Adrenal gland (tissue), 19 donors: ENCODE measurements at places on chromosomes 5 and 9. TPM values are rescaled to one million over a fixed set of nuclear protein-coding genes. Genes with fewer than 3 reads are reported as not detected.
A peak's percentile ranks its signal among the peaks of the same experiment; 100 is the strongest.

GRCh38 chr5:56172241-56172640 is 60.9 kb downstream of the ANKRD55 start:
- H3K27me3 ChIP-seq, result no peaks in the 10 kb centered on the region
- no peaks in the 10 kb centered on the region for H3K36me3 ChIP-seq
- H3K27ac ChIP-seq, result peak overlapping the region; percentile 72
- no peak for DNase-seq
- peaks cover 56% of the 10 kb centered on the region for H3K4me1 ChIP-seq

- no peaks in the 10 kb centered on the region for H3K36me3 ChIP-seq
- no peak for DNase-seq
- H3K4me3 ChIP-seq, result no peak overlapping the region
- H3K27me3 ChIP-seq, result no peaks in the 10 kb centered on the region
- H3K4me1 ChIP-seq, result peaks cover 5% of the 10 kb centered on the region
Observed at GRCh38 chr9:121998513-121999049, 94.5 kb downstream of the TTLL11 start.

- H3K4me1 ChIP-seq, result peaks cover 40% of the 10 kb centered on the region
- H3K4me3 ChIP-seq, result peak overlapping the region; percentile 99
- peak overlapping the region; percentile 99 for H3K27ac ChIP-seq
Observed at GRCh38 chr5:57174128-57174889, 450 bp downstream of the GPBP1 start.

GRCh38 chr5:2836133-2836532 is 84.7 kb upstream of the IRX2 start:
- no peaks in the 10 kb centered on the region for H3K4me1 ChIP-seq
- no peak for DNase-seq
- H3K27me3 ChIP-seq, result no peaks in the 10 kb centered on the region
- H3K4me3 ChIP-seq, result no peak overlapping the region
- no peaks in the 10 kb centered on the region for H3K36me3 ChIP-seq

DNA sequence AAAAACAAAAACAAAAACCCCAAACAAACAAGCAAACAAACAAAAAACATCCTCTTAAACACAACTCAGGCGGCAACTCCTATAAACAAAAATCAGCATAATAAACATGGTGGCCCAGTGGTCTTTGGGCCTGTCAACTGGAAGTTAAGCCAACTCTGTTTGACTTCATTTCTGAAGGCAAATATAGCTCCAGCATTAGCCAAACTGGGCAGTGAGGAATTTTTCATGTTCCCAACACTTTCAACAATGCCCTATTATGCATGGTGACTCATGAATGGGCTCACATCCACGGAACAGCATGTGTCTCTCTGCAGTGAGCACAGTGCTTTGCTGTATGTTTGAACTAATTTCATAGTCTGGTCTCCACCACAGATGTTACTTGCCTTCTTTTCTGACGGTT is 143.9 kb upstream of the STC2 start:
- H3K36me3 ChIP-seq, result no peaks in the 10 kb centered on the region
- no peak overlapping the region for H3K4me3 ChIP-seq
- no peaks in the 10 kb centered on the region for H3K27me3 ChIP-seq

DNA sequence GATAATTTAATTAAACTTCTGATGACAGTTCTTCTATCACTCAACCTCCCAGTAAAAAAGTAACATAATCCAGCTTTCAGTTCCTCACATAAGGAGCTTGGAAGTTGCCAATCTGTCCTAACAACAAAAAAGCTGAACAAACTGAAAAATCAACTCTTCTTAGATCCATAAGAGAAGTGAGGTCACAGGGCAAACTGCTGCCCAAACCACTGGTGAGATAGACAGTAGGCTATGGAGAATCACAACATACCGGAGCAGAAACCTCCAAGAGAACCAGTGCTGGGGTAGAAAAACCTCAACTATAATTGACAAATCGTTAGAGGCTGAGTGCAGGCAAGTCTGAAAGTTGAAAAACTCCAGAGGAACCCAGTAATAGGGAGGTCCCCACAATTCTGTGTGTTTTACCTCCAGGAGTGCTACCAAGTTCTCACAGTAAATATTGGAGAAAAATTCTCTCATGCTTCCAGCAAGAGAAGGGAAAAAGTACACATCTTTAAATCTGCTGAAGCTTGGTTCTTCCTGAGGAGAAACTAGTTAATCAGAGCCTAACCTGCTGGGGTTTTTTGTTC is 300.0 kb downstream of the PDE4D start:
- no peaks in the 10 kb centered on the region for H3K27me3 ChIP-seq
- H3K36me3 ChIP-seq, result no peaks in the 10 kb centered on the region
- H3K27ac ChIP-seq, result no peak overlapping the region

GRCh38 chr5:135195270-135195608 is 161.2 kb upstream of the PITX1 start:
- H3K36me3 ChIP-seq, result no peaks in the 10 kb centered on the region
- no peak overlapping the region for H3K27ac ChIP-seq
- no peak overlapping the region for H3K4me3 ChIP-seq
- H3K4me1 ChIP-seq, result peaks cover 5% of the 10 kb centered on the region

DNA sequence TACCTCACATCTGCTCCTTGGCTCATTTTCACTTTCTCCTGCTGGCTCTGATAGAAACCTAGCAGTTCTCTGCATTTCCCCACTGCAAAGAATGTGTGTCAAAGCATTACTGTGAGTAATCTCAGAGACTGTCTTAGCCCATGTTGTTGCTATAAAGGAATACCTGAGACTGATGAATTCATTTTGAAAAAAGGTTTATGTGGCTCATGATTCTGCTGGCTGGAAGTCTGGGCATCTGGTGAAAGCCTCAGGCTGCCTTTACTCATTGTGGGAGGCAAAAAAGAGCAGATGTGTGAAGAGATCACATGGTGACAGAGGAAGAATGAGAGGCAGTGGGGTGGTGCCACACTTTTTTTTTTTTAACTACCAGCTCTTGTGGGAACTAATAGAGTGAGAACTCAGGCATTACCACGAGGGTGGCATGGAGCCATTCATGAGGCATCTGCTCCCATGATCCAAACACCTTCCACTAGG is 191.6 kb upstream of the CTNND2 start:
- H3K27ac ChIP-seq, result no peak overlapping the region
- no peak for DNase-seq
- no peaks in the 10 kb centered on the region for H3K27me3 ChIP-seq
- H3K36me3 ChIP-seq, result no peaks in the 10 kb centered on the region
- no peak overlapping the region for H3K4me3 ChIP-seq

GRCh38 chr5:151612689-151613427 is 21.7 kb upstream of the FAT2 start:
- no peak for DNase-seq
- H3K36me3 ChIP-seq, result no peaks in the 10 kb centered on the region
- no peak overlapping the region for H3K4me3 ChIP-seq
- H3K4me1 ChIP-seq, result no peaks in the 10 kb centered on the region
- no peaks in the 10 kb centered on the region for H3K27me3 ChIP-seq

- no peaks in the 10 kb centered on the region for H3K36me3 ChIP-seq
- DNase-seq, result peak; percentile 62
- H3K4me1 ChIP-seq, result no peaks in the 10 kb centered on the region
- H3K4me3 ChIP-seq, result no peak overlapping the region
Observed at GRCh38 chr5:140488914-140489313, 58.5 kb upstream of the EIF4EBP3 start.

GRCh38 chr5:18323891-18324290 is 689.6 kb downstream of the TAF11L14 start:
- DNase-seq, result no peak
- H3K4me1 ChIP-seq, result no peaks in the 10 kb centered on the region
- H3K27ac ChIP-seq, result no peak overlapping the region
- no peak overlapping the region for H3K4me3 ChIP-seq

DNA sequence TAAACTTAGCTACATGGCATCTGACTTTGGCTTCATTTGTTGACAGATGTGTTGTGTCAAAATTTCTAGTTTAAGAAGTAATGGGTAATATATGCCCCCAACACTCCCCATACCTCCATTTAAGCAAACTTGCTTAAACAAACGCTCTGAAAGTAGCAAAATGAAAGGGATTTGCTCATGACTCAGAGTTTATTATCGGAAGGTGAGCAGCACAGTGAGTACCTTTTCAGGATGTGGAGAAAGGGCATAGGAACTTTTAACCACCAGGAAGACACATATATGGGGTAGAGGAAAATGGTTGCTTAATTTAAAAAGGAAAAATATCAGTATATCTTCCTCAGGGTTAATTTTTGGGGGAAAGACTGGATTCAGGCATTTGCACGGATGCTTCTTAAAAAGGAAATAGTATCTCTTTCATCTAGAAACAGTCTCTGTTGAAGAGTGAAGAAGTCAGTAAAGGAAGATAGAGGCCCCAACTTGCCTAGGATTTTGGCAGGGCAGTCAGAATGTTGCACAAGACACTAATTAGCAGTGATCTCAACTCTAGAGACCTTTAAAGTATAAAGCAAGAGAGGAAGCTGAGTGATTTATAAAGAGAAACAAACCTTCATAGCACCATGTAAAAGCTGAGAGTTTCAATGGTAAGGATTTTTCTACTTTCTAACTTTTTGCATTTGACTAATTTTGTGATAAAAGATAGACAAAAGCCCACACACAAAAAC is 155.1 kb downstream of the TRIO start:
- no peak for DNase-seq
- H3K4me3 ChIP-seq, result no peak overlapping the region
- peaks cover 7% of the 10 kb centered on the region for H3K4me1 ChIP-seq
- H3K36me3 ChIP-seq, result no peaks in the 10 kb centered on the region
- no peak overlapping the region for H3K27ac ChIP-seq

- H3K27ac ChIP-seq, result peak overlapping the region; percentile 82
- peaks cover 61% of the 10 kb centered on the region for H3K4me1 ChIP-seq
- peaks cover 16% of the 10 kb centered on the region for H3K36me3 ChIP-seq
Observed at GRCh38 chr5:176413255-176413565, 3.1 kb downstream of the CLTB start.

DNA sequence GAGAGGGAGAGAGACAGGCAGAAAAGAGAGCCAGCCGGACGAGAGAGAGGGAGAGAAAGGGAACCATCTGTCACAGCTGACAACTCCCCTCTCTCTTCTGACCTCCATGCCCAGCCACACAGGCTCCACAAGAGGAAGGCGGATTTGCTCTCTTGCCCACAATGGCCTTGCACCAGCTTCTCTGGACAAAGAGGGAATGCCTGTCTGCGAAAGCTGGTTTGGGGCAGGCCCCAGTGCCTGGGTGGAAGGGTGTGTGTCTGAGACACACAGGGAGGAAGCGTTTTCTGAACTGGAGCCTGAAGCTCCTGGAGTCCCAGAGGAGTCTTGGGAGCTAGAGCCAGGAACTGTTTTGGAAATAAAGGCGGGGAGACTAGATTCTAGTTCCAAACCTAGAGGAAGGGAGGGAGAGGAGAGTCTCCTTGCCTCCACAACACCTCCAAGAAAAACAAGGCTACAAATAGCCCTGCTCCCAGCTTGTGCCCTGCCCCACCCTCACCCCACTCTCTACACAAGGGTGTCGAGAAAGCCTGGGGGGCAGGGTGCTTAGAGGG is 12.5 kb downstream of the C1QTNF2 start:
- DNase-seq, result no peak
- H3K27me3 ChIP-seq, result no peaks in the 10 kb centered on the region
- H3K4me1 ChIP-seq, result peaks cover 7% of the 10 kb centered on the region
- no peak overlapping the region for H3K4me3 ChIP-seq
- peak overlapping the region; percentile 15 for H3K27ac ChIP-seq

DNA sequence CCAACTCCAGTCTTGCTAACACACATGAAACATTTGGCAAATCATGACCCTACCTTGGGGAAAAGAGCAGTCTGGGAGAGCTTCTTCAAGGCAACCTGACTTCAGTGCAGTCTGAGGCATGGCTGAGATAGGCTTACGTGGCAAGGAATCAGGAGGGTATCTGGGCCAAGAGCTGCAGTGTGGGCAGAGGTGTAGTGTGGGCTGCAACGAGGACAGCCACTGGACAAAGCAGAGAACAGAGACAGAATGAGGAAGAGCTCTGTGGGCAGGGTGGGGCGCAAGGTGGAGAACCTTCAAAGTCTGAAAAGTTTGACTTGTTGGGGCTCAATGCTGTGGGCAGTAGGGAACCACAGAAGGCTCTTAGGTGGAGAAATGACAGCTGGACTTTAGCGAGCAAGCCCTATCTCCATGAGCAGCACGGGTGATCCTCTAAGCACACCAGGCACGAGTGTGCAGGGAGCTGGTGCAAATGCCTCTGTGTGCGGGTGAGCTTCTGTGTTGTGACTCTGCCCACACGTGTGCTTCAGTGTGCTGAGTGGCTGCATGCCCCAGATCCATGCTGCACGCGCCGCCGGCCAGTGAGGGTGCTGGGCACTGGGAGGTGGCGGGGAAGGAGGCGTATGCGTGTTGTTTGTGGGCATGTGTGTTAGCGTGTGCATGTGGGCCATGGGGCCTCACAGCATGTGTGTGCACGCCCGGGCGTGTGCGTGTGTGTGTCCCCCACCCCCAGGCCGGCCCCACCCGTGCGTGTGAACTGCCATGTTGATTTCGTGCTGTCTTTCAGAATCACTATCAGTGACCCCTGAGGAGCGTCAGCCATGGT is 23.3 kb downstream of the GOLGA2 start:
- no peak overlapping the region for H3K4me3 ChIP-seq
- DNase-seq, result no peak
- H3K4me1 ChIP-seq, result peaks cover 7% of the 10 kb centered on the region
- peaks cover 16% of the 10 kb centered on the region for H3K36me3 ChIP-seq

- H3K4me1 ChIP-seq, result no peaks in the 10 kb centered on the region
- H3K36me3 ChIP-seq, result no peaks in the 10 kb centered on the region
- H3K4me3 ChIP-seq, result no peak overlapping the region
- no peak overlapping the region for H3K27ac ChIP-seq
- DNase-seq, result no peak
Observed at GRCh38 chr5:22896152-22896551, 43.0 kb upstream of the CDH12 start.

GRCh38 chr5:89343666-89344065 is 460.7 kb upstream of the MEF2C start:
- H3K4me3 ChIP-seq, result no peak overlapping the region
- no peaks in the 10 kb centered on the region for H3K36me3 ChIP-seq
- H3K27me3 ChIP-seq, result no peaks in the 10 kb centered on the region
- DNase-seq, result no peak

GRCh38 chr5:74382987-74383593 is 257.4 kb downstream of the ENC1 start:
- H3K27ac ChIP-seq, result no peak overlapping the region
- no peaks in the 10 kb centered on the region for H3K36me3 ChIP-seq
- no peaks in the 10 kb centered on the region for H3K27me3 ChIP-seq

- H3K4me3 ChIP-seq, result no peak overlapping the region
- DNase-seq, result no peak
- no peak overlapping the region for H3K27ac ChIP-seq
- H3K4me1 ChIP-seq, result no peaks in the 10 kb centered on the region
- peaks cover 8% of the 10 kb centered on the region for H3K27me3 ChIP-seq
Observed at GRCh38 chr5:140828362-140828737, 590 bp downstream of the PCDHA6 start.

- no peaks in the 10 kb centered on the region for H3K27me3 ChIP-seq
- DNase-seq, result peak; percentile 80
- no peaks in the 10 kb centered on the region for H3K4me1 ChIP-seq
- H3K4me3 ChIP-seq, result no peak overlapping the region
- no peaks in the 10 kb centered on the region for H3K36me3 ChIP-seq
Observed at GRCh38 chr9:78121488-78121887, 89.9 kb upstream of the GNAQ start.

GRCh38 chr5:126998895-126999570 is 31.3 kb downstream of the MARCHF3 start:
- DNase-seq, result no peak
- H3K27ac ChIP-seq, result no peak overlapping the region
- H3K4me3 ChIP-seq, result no peak overlapping the region
- no peaks in the 10 kb centered on the region for H3K4me1 ChIP-seq
- no peaks in the 10 kb centered on the region for H3K36me3 ChIP-seq

The TJP2 gene
- 27.5 TPM for total RNA-seq

The FOCAD gene
- total RNA-seq, result 63.2 TPM

The IFNA2 gene
- total RNA-seq, result not detected

The FAM221B gene
- total RNA-seq, result not detected

The ADCY2 gene
- 1.6 TPM for total RNA-seq

The HTR1A gene
- total RNA-seq, result not detected

The LCN2 gene
- not detected for total RNA-seq

The COL5A1 gene
- 13.6 TPM for total RNA-seq

The TYRP1 gene
- total RNA-seq, result not detected

The PRDM9 gene
- not detected for total RNA-seq

The NDUFA8 gene
- 34.5 TPM for total RNA-seq

The SLC6A3 gene
- total RNA-seq, result not detected

The TMEM215 gene
- not detected for total RNA-seq

The GCNT4 gene
- 1.6 TPM for total RNA-seq
